ENCODE measurements at places on chromosomes 7 and 10.

DNA sequence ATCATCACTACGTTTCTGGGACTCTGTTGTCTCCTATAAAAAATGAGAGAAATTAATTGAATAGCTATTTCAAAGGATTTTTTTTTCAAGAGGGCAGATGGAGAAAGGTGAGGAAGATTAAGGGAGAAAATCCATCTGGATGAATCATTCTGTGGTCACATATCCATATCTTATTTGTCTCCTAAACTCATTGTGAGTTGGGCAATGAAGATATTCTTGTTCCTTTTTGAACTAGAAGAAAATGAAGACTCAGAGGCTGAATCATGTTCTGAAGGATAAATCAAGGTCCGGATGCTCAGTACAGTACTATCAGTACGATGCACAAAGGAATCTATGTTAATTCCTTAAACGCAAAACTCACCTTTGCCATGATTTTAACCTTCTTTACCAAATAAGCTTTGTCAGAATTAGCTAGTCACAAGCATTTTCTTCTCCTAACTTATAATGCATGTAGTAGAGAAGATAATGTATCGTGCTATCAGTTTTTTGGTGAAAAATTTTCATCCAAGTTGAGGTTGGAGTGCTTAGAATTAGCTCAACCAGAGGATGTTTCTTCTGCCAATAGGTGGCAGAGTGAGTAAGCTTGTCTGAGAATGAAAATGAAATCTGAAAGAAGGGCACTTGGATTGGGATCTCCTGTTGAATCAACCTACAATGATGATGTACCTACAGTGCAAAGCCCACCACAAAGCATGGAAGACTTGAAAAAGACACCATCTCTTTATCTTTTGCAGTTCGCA, 446.9 kb downstream of the KIF20B start:
- DNase-seq, result no peak

DNA sequence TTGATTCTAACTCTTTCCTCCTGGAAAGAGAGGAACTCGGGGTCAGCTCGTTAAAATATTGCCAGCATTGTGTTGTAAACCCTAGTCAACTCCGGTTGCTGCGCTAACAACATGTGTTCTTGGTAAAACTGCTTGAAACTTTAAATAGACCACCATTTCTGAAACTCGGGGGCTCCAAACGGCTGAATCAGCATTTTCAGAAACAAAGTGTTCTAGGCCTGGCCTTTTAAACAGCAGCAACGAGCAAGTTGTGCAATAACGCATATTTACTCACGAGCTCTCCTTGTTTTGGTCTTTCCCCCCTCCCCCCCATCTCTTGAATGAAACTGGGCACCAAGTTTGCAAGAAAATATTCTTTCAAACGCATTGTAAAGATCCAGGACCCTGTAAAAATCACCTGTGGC, 9.2 kb upstream of the GRB10 start:
- DNase-seq, result no peak

GRCh38 chr7:105011141-105011830, 2.7 kb upstream of the KMT2E start:
- no peak for DNase-seq

- DNase-seq, result no peak
Observed at GRCh38 chr10:131160219-131160875, 151.2 kb downstream of the TCERG1L start.

DNA sequence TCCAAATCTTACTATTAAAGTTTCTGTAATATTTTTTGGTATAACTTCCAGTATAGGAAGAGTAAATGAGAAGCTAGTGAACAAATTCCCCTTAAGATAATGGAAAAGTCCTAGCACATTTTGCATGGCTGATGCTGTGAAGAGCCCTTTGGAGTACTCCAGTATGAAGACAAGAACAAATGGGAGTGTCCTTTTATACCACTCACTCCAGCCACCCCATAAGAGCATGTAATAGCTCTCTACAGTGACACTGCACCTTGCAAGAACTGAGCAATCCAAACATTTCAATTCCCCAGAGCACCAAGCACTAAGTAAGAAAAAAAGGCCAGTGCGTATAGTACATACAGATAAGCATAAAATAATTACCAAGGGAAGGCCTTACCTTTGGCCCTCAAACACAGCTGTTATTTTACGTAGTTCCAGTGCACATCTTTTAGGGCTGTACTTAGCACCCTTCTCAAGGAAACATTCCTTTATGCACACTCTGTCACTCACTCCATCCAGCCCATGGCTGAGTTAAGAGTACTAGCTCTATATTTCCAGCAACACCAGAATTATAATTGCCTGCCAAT, 135.4 kb downstream of the ST7 start:
- DNase-seq, result no peak

GRCh38 chr10:1150638-1150955, 94.4 kb downstream of the WDR37 start:
- no peak for DNase-seq

DNA sequence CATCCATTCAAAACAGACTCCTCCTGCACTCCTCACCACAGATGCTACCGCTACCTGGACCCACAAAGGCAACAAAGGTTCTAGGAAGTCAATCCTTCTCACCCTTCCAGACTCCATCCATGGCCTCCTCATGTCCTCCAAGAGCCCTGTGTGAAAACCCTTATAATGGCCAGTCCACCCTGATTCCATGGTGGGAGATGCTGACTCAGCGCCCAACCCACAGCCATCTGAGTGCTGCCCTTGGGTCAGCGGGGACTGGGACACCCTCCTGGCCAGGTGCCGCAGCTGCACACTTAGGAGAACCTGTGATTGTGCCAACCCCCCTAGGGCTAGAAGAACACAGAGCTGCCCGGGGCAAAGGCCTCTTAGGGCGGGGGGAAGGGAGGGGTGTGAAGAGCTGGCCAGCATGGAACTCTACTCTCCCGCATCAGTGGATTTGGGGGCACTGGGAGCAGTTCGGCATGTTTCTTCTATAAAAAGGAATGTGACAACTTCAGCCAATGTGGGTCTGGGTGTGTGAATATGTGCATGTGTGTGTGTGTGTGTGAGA, 25.4 kb downstream of the TMEM273 start:
- DNase-seq, result no peak

DNA sequence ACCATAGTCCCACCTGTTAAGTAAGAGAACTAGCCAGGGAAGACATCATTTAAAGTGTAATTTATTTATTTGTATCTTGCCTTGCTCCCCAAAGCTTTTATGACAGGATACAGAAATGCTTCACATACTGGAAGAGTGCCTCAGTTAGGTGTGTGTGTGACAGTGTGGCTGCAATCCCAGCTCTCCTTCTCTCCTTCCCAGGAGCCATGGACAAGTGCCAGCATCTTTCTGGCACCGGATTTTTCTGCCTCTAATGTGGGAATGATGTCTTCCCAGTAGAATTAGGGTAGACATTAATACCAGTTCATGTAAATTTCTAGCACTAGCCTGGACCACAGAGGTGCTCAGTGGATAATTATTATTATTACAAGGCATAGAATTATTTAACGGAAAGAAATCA, 30.3 kb upstream of the ATXN7L1 start:
- no peak for DNase-seq

DNA sequence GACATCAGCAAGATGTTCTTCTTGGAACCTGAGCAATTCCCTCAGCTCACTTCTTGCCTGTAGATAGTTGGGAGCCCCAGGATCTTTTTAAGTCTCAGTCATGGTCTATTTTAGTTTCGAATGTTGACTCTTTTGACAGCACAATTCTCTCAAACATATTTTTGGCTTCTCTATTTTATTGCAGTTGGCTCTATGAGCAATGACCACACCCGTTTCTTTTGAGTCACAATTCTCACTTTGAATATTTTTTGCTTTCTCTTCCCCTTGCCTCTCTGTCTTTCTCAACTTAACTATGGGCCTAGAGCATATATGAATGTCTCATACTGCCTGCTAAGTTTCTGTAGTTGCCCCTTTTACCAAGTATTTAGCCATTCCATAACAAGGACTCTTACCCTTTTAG, 222.8 kb downstream of the PTN start:
- no peak for DNase-seq

DNA sequence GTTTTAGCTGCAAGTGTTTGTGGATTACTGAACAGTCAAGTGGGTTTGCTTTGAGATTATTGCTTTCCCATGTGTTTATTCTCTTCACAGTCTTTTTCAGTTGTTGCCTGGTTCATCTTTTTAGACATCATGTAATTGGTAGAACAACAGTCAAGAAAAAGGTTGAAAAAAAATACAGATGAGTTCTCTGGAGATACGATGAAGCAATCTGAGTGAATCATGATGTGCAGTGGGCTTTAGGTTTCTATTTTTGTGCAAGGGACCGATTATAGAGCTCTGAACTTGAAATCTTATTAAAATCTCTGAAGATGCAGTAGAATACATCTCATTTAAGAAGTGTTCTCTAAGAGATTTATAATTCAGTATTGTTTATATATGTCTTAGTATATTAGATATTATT, 145.7 kb downstream of the SDK1 start:
- DNase-seq, result no peak

DNA sequence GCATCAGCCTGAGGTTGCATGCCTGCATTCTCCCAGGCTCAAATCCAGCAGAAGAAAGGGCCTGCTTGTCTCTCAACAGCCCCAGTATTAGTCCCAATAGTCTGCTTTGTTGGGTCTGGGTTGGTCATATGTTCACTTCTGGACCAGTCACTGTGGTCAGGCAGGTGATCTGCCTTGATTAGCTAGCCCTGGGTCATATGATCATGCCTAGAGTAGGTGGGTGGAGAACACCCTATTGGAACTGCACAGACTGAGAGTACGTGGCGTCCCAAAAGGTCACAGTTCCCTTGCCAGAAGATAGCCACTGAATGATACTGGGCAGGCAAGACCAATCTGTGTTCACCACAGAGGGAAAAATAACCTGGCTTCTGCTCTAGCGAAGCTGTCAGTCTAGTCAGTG, 80.1 kb downstream of the SH2D4B start:
- DNase-seq, result no peak

- DNase-seq, result no peak
Observed at GRCh38 chr10:131736321-131736980, 164.4 kb upstream of the PPP2R2D start.

- DNase-seq, result no peak
Observed at GRCh38 chr10:75145590-75145989, 34.1 kb downstream of the SAMD8 start.

DNA sequence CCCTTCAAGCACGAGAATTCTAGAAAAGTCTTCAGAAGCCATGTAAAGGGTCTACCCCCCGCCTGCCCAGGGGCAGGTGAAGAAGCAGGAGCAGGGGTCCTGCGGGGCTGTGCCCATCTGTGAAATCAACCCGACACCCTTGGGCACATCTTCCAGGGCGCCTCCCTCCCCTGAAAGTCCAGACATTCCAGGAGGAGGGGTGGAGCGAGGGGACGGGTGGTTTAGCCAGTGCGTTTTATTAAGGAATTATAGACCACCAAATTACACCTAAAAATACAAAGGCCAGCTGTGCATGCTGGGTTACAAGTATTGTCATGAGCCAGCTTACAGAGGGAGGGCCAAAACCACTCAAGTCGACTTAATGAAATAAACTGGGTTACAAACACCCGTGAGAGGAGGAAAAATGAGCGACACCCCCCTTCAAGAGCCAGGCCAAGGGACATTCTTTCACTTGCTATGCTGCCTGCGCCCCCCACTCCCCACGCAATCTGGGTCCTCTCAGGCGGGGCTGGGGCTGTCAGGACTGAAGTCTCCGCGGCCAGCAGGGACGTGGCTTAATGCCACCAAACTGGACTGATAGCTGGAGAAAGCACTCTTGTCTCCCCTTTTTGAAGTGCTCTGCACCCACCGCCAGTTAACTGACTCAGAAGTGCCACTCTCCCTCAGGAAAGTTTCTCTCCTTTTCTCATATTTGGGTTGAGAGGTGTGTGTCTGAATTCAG, 360.3 kb downstream of the FRMD4A start:
- no peak for DNase-seq
